ENCODE measurements at places on chromosomes 13 and 19. TPM values are rescaled to one million over a fixed set of nuclear protein-coding genes. Genes with fewer than 3 reads are reported as not detected.
A peak's percentile ranks its signal among the peaks of the same experiment; 100 is the strongest.

The RXFP2 gene
- not detected for total RNA-seq

DNA sequence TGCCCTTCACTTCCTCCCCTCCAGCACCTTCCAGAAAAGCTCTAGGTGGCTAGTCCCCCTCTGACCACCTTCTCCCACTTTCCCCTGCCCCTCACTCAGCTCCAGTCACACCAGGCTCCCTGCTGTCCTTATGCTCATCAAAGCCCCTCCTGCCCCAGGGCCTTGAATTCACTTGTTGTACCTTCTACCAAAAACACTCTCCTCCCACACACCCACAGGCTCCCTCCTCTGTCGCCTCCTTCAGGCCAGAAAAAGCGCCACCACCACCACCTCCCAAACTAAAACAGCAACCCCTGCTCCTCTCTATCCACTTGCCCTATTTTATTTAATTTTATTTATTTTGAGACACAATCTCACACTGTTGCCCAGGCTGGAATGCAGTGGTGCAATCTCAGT lies 4.8 kb upstream of the CEACAM16 start:
- peak overlapping the region; percentile 82 for H3K27ac ChIP-seq
- no peak for DNase-seq
- no peak overlapping the region for H3K4me3 ChIP-seq
- peaks cover 58% of the 10 kb centered on the region for H3K4me1 ChIP-seq
- no peaks in the 10 kb centered on the region for H3K27me3 ChIP-seq
- no peaks in the 10 kb centered on the region for H3K36me3 ChIP-seq

- DNase-seq: no peak
- H3K27me3 ChIP-seq: no peaks in the 10 kb centered on the region
- H3K27ac ChIP-seq: no peak overlapping the region
- no peak overlapping the region for H3K4me3 ChIP-seq
- H3K4me1 ChIP-seq: peaks cover 13% of the 10 kb centered on the region
Observed at GRCh38 chr19:5337708-5338655, 2.6 kb downstream of the PTPRS start.

- peak overlapping the region; percentile 45 for H3K4me3 ChIP-seq
- peaks cover 83% of the 10 kb centered on the region for H3K4me1 ChIP-seq
- no peaks in the 10 kb centered on the region for H3K27me3 ChIP-seq
Observed at GRCh38 chr19:13101590-13102415, 855 bp downstream of the LYL1 start.

- no peaks in the 10 kb centered on the region for H3K36me3 ChIP-seq
- no peaks in the 10 kb centered on the region for H3K27me3 ChIP-seq
Observed at GRCh38 chr13:114174529-114174961, 4.5 kb upstream of the CFAP97D2 start.

- no peak for DNase-seq
- no peaks in the 10 kb centered on the region for H3K27me3 ChIP-seq
- H3K4me1 ChIP-seq: peaks cover 3% of the 10 kb centered on the region
- H3K36me3 ChIP-seq: no peaks in the 10 kb centered on the region
Observed at GRCh38 chr13:98103531-98103930, 39.4 kb upstream of the FARP1 start.

Data from upper lobe of left lung (tissue), 6 donors.